ENCODE measurements at places on chromosomes 12 and 14.

GRCh38 chr12:104329707-104330532, 26.4 kb downstream of the EID3 start:
- no peak for DNase-seq

- no peak for DNase-seq
Measured at GRCh38 chr12:38689195-38689594, 216.2 kb downstream of the CPNE8 start.

- DNase-seq = no peak
Measured at GRCh38 chr12:70686299-70686698, 49.1 kb upstream of the PTPRB start.

- DNase-seq = no peak
Measured at GRCh38 chr12:117875744-117876435, 92.9 kb downstream of the KSR2 start.

DNA sequence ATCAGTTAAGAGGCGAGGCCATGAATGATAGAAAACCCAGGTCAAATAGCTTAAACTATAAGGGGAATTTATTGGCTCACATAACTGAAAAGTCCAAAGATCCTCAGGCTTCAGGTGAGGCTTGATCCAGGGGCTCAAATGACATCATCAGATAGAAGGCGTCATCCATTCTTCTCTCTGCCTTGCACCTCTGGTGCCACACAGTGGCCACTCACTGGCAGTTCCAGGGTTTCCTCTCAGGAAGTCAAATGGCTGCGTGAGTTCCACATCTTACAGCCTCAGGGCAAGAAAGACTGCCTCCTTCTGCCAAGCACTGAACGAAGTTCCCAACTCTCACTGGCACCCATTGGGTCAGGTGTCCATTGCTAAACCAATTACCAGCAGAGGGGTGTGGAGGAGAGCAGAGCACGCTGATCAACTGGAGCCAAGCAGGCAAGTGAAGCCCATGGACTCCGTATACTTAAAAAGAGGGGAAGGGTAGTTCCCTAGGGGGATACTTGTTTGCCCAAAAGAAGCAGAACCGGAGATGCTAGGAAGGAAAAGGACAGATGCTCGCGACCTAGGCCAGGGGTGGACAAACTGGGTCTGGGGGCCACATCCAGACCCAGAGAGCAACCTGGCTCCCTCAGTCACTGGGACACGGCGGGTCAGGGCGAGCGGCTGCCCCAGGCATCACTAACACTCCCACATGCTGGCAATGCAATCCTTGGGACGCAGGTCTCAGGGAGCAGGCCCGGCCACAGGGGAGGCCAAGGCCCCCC, 69.3 kb downstream of the SERPINA3 start:
- DNase-seq = no peak
